ENCODE measurements at places on chromosomes 5 and 9. TPM values are rescaled to one million over a fixed set of nuclear protein-coding genes. Genes with fewer than 3 reads are reported as not detected.
A peak's percentile ranks its signal among the peaks of the same experiment; 100 is the strongest.

The MYMK gene
- total RNA-seq = not detected

The C9orf153 gene
- total RNA-seq = 0.30 TPM

The PTPRD gene
- 9.9 TPM for total RNA-seq

GRCh38 chr5:78578015-78578414 lies 70.6 kb downstream of the LHFPL2 start:
- DNase-seq = no peak

- no peak for DNase-seq
These were observed 72.7 kb downstream of the FAM78A start for GRCh38 chr9:131203431-131204218.

DNA sequence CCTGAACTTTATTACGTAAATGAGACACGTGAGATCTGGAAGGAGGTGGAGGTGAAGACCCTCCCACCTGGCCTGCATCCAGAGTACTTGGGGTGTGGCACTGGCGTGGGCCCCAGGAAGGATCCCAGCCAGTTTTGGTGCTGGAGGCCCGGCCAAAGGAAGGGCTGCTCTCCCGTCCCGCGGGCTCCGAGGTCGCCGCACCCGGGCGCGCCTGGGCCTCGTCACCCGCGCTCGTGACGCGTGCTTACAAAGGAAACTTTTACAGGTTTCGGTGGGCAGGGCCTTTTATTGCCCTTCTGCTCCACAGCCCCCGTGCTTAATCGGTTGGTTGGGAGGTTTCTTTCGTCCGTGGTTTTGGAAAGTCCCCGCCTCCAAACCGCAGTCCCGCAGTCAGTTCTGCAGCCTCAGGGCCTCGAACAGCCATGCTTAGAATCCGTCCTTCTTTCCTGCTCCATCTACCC lies 29.2 kb downstream of the CDKN2A start:
- DNase-seq = peak; percentile 79
